Stimulated activated CD8-positive, alpha-beta memory T cell treated with anti-CD3 and anti-CD28 coated beads, Interleukin-4, amount 100 ng/mL, for 1 hour (primary cell): ENCODE measurements at places on chromosomes 7 and 10.

- DNase-seq: no peak
Measured at GRCh38 chr10:100622946-100623345, 87.2 kb downstream of the HIF1AN start.

DNA sequence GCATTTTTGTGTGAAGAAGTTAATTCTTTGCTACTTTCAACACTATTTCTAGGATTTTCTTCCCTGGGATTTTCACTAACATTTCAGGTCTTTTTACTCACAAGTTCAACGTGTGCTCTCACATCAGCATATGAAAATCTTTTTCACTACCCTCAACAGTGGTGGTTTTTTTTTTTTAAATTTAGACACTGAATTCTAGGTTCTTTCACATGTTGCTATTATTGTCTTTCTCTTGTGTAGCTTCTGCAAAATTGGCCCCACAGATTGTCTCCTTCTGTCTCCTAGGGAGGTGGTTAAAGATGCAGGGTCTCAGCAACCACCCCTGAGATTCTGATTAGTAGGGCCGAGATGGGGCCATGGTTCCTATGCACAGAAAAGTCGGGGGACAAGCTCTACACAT lies 165.0 kb upstream of the GPR26 start:
- DNase-seq: no peak

GRCh38 chr10:124006526-124006925 lies 86.9 kb downstream of the CHST15 start:
- DNase-seq: no peak

GRCh38 chr10:128078136-128078969 lies 47.9 kb downstream of the MKI67 start:
- no peak for DNase-seq

GRCh38 chr10:89879121-89879520 lies 177.7 kb downstream of the KIF20B start:
- no peak for DNase-seq

DNA sequence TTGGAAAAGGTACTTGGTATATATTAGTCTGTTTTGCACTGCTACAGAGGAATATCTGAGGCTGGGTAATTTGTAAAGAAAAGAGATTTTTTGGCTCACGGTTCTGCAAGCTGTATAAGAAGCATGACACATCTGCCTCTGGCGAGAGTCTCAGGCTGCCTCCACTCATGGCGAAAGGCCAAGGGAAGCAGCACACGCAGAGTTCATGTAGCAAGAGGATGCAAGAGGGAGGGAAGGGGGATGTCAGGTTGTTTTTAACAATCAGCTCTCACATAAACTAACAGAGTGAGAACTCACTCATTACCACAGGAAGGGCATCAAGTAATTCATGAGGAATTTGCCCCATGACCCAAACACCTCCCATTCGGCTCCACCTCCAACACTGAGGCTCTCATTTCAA lies 484.8 kb upstream of the DPP6 start:
- no peak for DNase-seq
